Cortex of kidney (tissue), 1 donor: ENCODE measurements at places on chromosomes 13 and 19.

GRCh38 chr19:9165261-9165660, 13.5 kb upstream of the OR7D2 start:
- no peak for DNase-seq

GRCh38 chr19:58555369-58555885, 522 bp upstream of the CHMP2A start:
- no peak for DNase-seq

DNA sequence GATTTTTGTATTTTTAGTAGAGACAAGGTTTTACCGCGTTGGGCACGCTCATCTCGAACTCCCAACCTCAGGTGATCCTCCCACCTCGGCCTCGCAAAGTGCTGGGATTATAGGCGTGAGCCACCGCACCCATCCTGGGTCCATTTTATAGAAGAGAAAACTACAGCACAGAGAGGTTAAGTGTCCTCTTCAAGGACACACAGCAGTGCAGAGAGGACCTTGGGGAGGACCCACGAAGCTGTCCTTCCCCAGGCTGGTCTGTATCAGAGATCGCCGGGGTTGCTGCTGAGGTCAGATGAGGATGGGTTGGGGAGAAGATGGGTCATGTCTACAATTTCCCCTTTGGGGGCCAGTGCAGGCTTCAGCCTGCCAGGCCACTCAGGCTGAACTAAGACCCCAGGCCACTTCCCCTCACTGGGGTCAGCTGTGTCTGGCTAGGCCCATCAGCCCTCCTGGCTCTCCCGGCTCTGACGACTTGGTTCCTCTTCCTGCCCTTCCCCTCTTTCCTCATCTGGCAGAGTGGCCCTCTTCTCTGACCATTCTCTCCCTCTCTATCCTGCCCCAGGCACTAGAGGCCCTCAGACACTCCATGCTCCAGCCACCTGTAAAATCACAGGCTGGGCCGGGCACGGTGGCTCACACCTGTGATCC, 9.6 kb downstream of the MYO1F start:
- DNase-seq, result no peak

GRCh38 chr19:40383668-40384248, 6.2 kb downstream of the HIPK4 start:
- no peak for DNase-seq

DNA sequence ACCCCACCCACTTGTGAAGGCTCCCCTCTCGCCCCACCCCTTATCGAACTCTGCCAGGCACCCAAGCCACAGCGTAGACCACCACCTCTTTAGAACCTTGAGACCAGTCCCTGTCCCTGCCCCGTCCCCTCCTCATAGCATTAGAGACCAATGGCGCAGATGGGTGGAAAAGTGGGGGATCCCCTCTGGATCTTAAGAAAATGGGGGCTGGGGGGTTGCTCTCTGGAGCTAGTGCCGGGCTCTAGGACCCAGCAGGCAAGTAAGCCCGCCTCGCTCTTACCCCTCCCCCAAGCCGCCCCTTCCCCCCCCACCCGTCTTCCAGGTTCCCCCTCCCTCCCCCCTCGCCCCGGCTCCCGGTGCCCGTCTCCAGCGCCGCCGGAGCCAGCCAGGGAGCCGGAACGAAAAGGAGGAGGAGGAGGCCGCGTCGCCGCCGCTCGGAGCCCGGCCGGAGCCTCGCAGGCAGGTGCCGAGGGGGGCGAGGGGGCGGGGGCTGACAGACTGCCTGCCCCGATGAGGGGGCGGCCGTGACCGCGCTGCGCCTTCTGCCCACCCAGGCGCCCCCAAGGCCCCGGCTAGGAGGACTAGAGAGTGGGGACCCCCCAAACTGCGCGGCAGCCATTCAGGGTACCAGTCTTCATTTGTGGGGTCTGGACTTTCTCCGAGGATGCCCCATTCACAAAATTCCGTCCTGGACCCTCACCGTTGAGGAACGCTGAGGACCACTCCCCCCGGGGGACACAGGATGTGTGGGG, at the start of gene SPRED3:
Gene SPRED3, plus strand, starts transcription at position 349 of the 752 bp plus-strand sequence. CDS start 1,606 bp downstream, outside the sequence.
- no peak for DNase-seq

- DNase-seq, result no peak
These were observed 1.7 kb upstream of the FKRP start for GRCh38 chr19:46744005-46744691.

- no peak for DNase-seq
These were observed 119.4 kb upstream of the NBEA start for GRCh38 chr13:34822650-34823049.

DNA sequence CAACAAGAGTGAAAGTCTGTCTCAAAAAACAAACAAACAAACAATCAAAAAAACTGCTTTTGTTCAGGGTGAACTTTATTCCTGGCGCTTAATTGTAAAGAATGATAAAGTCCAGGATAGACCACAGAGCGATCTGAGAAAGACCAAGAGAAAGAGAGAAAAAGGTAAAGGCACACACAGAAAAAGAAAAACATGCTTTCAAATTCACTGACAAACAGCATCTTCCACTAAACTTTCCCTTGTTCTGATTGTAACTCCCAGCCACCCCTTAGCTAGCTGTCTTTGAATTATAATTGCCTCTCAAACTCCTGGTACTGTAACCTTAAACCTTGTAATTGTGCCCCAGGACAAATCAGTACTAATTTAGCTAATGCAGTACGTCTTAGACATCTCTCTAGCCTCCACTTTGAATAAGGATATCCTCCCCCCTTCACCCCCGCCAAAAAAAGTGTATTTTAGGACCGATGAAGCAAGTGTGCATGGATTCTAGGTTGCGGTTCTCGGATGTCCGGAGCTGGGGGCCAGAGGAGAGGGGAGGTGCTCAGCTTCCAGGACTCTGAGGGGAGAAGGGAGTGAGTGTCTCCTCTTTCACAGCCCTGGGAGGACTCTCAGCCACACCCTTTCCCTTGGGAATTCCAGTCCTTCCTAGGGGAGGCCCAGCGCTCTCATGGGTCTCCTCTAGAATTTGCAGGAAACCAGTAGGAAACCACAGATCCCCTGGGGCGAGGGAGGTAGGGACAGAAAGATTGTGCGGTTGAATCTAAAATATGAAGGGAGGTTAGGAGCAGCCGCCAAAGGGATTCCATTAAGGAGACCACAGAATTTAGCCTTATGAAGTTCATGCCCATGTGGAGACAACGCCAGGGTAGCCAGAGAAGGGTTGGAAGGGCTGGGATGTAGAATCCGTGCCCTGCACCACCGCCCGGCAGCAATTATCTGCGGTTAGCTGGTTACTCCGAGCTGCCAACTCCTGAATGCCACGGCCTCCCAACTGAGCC, 19.7 kb downstream of the ZNF536 start:
- DNase-seq, result no peak

DNA sequence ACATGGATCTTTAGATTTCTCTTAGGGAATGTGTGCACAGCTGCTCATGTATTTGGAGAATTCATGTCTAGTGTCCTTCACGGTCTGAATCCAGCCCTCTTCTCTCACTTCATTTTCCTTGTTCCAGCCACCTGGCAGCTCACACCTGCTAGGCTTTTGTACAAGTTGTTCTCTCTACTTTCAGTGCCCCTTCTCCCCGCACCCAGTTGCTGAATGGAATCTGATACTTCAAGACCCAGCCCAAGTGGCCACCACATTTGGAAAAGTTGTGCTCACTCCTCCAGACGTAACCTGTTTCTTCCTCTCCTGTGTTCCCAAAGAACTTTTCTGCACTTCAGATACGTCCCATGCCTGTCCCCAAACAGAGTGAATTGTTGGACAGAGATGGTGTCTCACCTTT, 235.6 kb downstream of the SHISA2 start:
- DNase-seq, result no peak

GRCh38 chr13:44912278-44913016, 76.8 kb downstream of the NUFIP1 start:
- DNase-seq, result no peak

GRCh38 chr19:3176715-3177501, 1.7 kb upstream of the S1PR4 start:
- no peak for DNase-seq

DNA sequence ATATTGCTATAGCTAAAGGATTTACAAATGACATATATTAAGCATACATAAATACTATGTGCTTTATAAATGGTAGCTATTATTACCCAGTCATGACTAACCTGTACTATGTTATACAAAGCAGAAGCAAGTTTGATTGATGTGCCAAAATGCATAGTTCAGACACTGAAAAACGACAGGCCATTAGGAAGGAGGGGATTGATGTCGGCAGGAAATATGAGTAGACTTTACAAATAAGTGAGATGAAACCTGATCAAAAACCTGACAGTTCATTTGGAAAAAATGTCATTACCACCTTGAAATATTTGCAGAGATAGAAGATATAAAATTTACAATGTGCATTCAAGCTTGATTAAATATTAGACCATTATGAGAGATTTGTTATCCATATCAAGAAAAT, 38.8 kb upstream of the TPP2 start:
- no peak for DNase-seq

DNA sequence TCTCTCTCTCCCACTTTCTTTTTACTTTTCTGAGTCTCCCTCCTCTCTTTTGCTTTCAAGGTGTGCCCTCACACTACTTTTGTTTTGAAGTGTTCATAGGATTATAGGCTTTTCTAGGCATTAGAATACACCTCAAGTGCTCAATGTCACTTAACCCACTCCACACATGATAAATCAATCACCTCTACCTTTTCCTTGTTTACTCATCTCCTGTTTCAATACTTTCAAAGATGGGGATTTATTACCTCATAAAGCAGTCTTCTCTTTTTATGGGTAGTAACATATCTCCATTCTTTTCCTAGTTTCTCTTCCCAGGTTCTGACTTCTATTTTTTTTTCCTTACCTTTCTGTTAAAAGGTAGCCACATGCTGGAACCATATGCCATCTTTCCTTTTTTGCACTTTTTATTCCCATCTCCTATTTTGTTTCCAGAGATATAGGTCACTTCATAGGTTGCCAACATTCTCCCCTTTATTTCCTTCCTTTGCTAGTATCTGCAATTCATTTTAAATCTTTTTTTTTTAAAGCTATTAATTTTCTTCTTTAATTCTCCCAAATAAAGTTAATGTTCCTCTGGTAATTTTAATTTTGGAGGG, 137.6 kb upstream of the SLC10A2 start:
- DNase-seq, result no peak

DNA sequence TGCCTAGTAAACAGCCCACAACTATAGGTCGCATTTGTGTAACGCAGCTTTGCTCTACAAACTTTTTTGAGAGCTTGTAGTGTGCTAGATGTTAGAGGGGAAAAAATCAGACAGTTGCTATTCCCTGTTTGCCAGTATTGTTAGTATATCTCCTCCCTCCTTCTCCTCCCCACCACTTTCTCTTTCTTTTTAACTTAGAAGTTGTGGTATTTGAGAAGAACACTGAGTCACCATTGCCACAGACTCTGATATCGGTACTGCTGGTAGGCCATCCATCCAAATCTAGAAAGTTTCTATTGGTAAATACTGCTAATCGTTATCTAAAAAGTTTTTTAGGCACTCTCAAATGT, 666 bp downstream of the POMP start:
- no peak for DNase-seq

GRCh38 chr13:48829536-48829935, 146.2 kb upstream of the FNDC3A start:
- no peak for DNase-seq

GRCh38 chr19:1163283-1163933, 10.7 kb downstream of the SBNO2 start:
- no peak for DNase-seq

- no peak for DNase-seq
These were observed 5.8 kb upstream of the TMC4 start for GRCh38 chr19:54178581-54179261.

DNA sequence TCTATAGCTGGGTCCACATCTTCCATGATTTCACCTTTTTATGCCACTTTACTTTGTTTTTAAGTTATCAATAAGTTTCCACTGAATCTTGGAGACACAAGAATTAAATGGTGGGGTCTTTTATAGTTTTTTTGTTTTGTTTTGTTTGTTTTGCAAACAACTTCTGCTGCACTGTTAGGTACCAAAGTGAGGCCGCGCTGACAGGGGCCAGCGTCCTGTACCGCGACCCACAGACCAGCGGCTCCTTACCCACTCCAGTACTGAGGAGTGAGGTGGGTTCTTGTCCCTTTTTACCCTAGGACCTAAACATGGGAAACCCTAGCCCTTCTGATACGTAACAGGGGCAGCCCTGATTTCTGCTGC, 75.8 kb upstream of the MCF2L start:
- no peak for DNase-seq

DNA sequence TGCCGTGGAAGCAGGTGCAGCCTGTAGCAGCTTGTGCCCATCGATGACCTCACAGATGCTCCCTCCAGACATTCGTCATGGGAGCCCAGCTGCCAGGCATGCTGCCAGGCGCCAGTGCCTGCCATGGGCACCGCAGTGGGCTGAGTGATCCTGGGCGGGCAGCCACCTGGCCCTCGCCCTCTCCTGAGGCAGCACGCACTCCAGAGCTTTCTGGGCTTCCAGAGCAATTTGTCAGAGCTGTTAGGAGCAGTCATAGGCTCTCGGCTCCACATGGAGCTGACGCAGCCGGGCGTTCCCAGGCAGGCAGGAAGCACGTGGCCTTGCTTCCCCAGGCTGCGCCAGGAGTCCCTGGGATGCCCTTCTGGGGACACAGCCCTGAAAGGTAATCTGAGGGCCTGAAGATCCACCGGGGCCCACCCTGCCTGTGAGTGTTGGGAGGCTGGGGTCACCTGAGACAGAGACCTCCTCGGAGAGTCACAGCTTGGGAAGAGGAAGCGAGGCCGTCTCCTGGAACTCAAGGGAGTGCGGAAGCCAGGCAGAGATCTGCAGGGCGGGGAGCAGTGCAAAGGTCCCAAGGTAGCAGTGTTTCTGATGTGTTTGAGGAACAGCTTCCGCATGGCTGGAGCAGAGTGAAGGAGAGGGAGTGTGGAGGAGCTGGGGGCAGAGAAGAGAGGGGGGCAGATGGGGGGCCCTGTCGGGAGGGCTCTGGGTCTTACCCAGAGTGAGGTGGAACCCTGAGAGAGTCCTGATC, 50.6 kb downstream of the DPF1 start:
- no peak for DNase-seq

GRCh38 chr13:35293579-35294226, 182.8 kb downstream of the MAB21L1 start:
- DNase-seq, result no peak

DNA sequence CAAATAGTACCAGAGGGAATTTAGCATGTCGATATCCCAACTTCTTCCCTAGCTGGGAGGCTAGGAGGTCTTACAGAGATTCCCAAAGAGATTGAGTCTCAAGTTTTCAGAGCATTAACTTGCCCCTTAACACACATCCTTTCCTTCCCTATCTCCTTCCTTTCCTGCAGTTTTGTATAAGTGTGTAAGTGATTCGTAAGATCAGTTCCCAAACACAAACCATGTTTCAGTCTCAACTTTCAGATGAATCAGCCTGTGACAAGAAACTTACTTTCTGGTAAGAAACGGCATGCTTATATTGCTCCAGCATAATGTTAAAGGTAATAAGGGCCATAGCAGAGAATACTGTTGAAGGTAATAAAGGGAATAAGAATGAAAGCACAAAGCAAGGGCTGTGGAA, 472.2 kb downstream of the LIG4 start:
- no peak for DNase-seq

- DNase-seq, result no peak
These were observed 1276.5 kb upstream of the MIR17HG start for GRCh38 chr13:90070837-90071525.
